ENCODE measurements at places on chromosomes 12 and 14. TPM values are rescaled to one million over a fixed set of nuclear protein-coding genes. Genes with fewer than 3 reads are reported as not detected.

The KRT6C gene
- not detected for total RNA-seq

The BDKRB2 gene
- total RNA-seq: 35.8 TPM

The C12orf50 gene
- not detected for total RNA-seq

The ABHD4 gene
- 36.6 TPM for total RNA-seq

The IQSEC3 gene
- 0.65 TPM for total RNA-seq

The GON7 gene
- total RNA-seq: 14.6 TPM

The CD163 gene
- total RNA-seq: not detected

The TMEM119 gene
- 20.0 TPM for total RNA-seq

The LRFN5 gene
- not detected for total RNA-seq

The BMAL2 gene
- total RNA-seq: 91.3 TPM

The CACNA1C gene
- total RNA-seq: 29.1 TPM

The CCDC175 gene
- not detected for total RNA-seq

The OTUB2 gene
- total RNA-seq: 1.3 TPM

The CNTN1 gene
- total RNA-seq: not detected

The SMOC1 gene
- 96.4 TPM for total RNA-seq

The FAM186B gene
- total RNA-seq: 0.39 TPM

The TMEM106C gene
- 79.4 TPM for total RNA-seq

The KRT77 gene
- total RNA-seq: not detected

The HOXC13 gene
- not detected for total RNA-seq

The TMEM121 gene
- 6.5 TPM for total RNA-seq

The TMX1 gene
- total RNA-seq: 78.3 TPM

The SINHCAF gene
- total RNA-seq: 10.5 TPM

The DLGAP5 gene
- total RNA-seq: 27.6 TPM

The SLC10A1 gene
- total RNA-seq: not detected

The MIP gene
- total RNA-seq: 0.26 TPM

The CLEC2A gene
- total RNA-seq: not detected

The GPRC5A gene
- 28.9 TPM for total RNA-seq

The SRSF9 gene
- total RNA-seq: 127 TPM

The KRT73 gene
- total RNA-seq: not detected

The IAPP gene
- total RNA-seq: not detected

The SYNJ2BP gene
- total RNA-seq: 21.9 TPM

The OTOGL gene
- 0.11 TPM for total RNA-seq

The FAIM2 gene
- 3.0 TPM for total RNA-seq

The RBP5 gene
- not detected for total RNA-seq

The TTC6 gene
- under 0.01 TPM for total RNA-seq

The TRAF3 gene
- total RNA-seq: 21.9 TPM

The PDE3A gene
- total RNA-seq: 22.2 TPM

The CPNE6 gene
- not detected for total RNA-seq

The CLMN gene
- 3.1 TPM for total RNA-seq

The KRT74 gene
- total RNA-seq: not detected

The PLEKHH1 gene
- total RNA-seq: 0.86 TPM

The ARHGEF40 gene
- 30.7 TPM for total RNA-seq

The RHOJ gene
- total RNA-seq: 4.3 TPM

The RITA1 gene
- 17.6 TPM for total RNA-seq

The GARIN6 gene
- total RNA-seq: not detected

The GAS2L3 gene
- total RNA-seq: 24.2 TPM

The ORMDL2 gene
- total RNA-seq: 12.9 TPM

The KLRF1 gene
- total RNA-seq: 0.13 TPM
